ENCODE measurements at places on chromosomes 16 and 17.

- peak; percentile 5 for DNase-seq
Measured at GRCh38 chr16:3716831-3717234, 491 bp downstream of the TRAP1 start.

DNA sequence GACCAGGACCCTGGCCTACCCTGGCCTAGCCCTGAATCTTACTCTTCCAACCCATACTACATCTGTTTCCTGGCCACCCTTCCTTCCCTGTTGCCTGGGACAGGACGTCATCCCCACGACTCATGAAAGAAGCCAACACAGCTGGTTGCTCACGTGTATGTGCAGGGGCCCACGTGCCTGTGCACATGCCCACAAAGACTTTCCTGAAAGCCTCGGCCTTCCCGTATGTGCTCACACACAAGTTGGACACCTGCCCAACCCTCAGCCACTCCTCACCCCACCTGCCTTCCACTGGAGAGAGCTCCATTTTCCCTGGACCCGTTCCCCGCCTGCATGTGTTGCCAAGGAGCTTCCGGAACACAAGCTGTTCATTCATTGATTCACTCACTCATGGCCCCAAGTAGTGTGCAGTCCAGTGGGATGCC, 7.0 kb downstream of the PLXDC1 start:
- DNase-seq: no peak

GRCh38 chr17:71032746-71033273, 863.5 kb downstream of the KCNJ2 start:
- DNase-seq: no peak

DNA sequence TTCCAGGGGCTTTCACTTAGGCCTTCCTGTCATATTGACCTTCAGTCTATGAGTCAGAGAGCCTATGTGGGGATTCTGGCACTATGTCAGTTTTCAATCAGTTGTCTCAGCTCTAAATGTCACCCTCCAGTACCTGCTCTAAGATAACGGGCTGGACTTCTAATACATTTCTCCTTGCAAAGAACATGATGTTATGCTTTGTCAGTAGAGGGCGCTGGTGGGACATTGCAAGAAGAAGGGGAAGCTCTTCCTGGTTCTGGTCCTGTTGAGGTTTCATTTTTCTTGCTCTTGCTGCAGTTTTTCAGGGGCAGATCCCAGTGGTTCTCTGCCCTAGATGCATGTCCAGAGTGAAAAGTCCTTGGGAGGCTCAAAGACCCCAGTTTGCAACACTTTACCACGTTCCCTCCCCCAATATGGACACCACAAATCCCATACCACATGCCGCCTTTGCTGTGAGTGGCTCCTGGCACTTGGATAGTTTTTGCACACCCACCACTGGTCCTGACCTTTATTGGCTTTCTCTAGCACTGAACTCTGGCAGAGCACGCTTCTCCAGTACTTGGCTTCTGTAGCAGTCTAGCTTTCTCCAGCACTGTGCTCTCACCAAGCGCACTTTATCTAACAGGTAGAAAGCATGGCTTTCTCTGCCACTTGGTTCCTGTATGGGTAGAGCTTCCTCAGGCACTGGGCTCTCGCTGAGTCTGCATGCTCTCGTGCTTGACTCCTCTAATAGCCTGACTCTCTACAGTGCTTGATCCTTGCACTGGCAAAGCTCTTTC, 49.0 kb downstream of the BCL7C start:
- DNase-seq: peak; percentile 67

DNA sequence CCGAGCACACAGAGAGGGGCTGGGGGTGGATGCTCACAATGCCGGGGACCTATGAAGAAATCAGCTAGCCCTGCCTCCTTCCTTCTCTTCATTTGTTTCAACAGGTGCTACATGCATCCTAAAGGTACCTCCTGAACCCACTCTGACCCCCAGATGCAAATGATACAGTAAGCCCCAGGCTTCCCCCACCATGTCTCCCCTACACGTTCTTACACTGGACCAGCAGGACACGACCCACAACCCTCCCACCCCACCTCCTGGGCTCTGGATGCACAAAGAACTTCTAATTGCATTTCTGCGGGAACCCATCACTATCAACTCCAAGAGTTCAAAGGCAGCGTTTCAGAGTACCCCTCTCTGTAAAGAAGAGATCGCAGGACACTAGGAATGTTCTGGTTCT, 2.1 kb downstream of the XYLT1 start:
- no peak for DNase-seq
